Pons (tissue), 1 donor: ENCODE measurements at places on chromosomes 2 and 18.

DNA sequence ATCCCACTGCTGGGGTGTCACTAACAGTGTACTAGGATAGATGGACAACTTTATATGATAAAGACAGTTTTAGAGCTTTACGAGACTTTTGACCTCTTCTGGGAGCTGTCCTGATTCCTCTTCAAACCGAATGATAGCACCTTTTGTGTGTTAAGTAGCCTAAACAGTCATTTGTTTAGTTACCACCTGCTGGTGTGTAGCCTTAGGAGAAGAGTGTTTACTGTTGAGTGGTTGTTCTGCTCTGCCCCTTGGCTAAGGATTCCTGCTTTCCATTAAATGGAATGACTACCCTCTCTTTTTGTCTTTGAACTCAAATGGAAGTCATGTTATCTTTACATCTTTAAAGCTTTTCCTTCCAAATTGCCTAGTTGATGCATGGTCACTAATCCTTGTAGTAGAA is 28.0 kb upstream of the MGAT5 start:
- no peak for DNase-seq

- DNase-seq: no peak
Measured at GRCh38 chr2:64607381-64608304, 46.1 kb downstream of the SERTAD2 start.

DNA sequence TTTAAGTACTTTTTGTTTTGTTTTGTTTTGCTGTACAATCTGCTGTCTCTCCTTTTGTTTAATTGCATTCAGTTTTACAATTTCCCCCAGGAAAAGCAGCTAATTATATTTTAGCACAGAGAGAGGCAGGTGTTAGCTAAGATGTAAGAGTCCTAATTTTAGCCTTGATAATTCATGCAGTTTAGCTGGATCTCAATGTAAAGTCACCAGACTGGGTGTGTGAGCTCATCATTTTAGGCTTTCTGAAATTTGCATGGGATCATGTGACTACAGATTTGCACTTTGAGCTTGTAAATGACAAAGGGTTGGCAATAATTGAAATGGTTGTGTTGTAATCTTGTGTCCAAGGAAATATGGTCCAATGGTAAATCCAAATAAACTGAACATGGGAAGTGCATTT is 68.5 kb downstream of the ETAA1 start:
- no peak for DNase-seq

DNA sequence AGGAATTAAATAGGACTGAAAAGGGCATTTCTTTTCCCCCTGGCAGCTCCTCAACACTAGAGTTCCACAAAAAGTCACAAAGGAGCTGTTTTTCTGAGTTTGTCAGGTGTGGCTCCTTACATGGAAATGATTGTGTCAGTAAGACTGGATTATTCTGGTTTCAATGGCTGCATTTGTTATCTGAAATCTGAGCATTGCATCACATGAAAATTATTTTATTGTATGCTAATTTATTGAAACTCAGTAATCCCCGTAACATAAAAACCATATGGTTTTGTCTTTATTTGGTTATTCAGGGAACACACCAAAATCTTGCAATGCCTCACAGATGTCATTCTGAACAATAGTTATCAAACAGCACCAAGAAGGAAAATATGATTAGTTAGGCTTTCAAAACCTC is 439.7 kb upstream of the TNP1 start:
- no peak for DNase-seq

- peak; percentile 86 for DNase-seq
Measured at GRCh38 chr18:67199993-67200617, 316.4 kb downstream of the DSEL start.

DNA sequence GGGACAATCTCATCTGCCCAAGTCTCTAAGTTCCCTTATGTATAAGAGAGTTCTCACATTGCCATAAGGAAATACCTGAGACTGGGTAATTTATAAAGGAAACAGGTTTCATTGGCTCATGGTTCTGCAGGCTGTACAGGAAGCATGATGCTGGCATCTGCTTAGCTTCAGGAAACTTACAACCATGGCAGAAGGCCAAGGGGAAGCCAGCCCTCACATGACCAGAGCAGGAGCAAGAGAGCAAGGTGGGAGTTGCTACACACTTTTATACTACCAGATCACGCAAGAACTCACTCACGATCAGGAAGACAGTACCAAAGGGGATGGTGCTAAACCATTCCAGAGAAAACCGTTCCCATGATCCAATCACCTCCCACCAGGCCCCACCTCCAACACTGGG is 73.9 kb downstream of the PRKRA start:
- DNase-seq: no peak

DNA sequence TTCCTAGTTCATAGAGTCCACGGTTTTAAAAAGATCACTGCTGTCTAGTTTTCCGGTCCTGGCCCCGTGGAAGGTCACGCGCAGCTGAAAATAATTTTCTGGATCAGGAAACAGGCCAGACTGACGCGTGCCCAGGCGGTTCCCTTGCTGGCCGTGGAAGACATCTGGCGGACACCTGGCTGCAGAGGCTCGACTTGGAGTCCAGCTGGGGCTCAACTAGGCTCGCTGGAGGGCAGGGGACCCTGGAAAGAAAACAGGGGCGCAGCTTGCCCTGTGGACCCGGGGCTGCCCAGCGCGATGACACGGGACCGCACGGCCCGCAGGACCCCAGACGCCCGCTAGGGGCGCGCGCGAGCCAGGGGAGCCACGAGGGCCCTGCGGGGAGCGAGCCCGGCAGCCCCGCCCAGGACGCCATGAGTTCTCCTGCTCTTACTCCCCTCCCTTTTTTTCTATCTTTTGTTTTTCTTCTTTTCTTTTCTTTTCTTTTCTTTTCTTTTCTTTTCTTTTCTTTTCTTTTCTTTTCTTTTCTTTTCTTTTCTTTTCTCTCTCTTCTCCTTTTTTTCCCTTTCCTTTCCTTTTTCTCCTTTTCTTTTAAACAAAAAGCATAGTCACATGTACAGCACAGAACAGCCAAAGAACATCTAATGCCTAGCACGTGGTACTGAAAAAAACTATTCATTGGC is 43.2 kb upstream of the UBE2F start:
- no peak for DNase-seq

DNA sequence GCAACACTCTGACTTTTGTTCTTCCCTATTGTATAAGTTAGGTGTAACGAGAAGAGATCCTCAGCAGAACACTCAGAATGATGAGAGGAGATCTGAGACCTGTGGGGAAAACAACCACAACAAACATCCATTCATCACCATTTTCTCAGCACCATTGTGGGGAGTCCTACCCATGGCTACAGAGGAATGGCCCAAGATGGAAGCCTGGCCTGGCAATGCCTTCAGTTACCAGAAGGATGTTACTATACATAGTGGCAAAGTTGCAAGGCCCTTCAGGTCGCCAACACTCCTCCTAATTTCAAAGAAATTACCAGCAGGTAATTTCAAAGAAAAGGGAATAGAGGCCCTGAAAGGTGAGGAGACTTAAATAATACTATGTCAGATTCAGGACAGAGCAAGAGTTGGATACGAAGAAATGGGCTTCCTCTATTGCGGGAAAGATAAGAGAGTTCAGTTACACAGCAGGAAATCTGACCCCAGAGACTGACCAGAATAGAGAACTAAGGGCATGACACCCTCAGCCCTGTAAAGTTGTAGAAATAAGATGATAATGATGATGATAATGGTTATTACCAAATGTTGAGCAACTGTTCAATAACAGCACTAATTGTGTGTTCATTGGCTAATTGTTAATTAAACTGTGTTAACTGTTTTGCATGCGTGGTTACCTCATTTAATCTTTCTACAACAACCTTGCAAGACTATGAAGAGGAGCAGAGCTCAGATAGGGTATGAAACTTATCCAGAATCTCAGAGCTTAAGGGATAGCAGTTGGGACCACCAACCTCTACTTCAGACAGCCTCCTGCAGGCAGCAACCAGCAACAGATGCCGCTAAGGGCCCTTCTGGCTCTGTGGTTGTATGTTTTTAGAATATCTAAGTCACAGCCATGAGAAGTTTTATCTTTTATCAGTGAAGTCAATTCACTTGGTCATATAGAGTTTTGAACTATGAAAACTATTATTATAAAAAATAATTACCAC is 37.5 kb downstream of the DHRS9 start:
- DNase-seq: no peak

- no peak for DNase-seq
Measured at GRCh38 chr2:95359501-95359930, 43.0 kb upstream of the FAHD2A start.

GRCh38 chr2:82000606-82001005 is 1696.1 kb upstream of the LRRTM1 start:
- no peak for DNase-seq

GRCh38 chr2:191012845-191013681 is 908 bp downstream of the STAT1 start:
- DNase-seq: no peak

DNA sequence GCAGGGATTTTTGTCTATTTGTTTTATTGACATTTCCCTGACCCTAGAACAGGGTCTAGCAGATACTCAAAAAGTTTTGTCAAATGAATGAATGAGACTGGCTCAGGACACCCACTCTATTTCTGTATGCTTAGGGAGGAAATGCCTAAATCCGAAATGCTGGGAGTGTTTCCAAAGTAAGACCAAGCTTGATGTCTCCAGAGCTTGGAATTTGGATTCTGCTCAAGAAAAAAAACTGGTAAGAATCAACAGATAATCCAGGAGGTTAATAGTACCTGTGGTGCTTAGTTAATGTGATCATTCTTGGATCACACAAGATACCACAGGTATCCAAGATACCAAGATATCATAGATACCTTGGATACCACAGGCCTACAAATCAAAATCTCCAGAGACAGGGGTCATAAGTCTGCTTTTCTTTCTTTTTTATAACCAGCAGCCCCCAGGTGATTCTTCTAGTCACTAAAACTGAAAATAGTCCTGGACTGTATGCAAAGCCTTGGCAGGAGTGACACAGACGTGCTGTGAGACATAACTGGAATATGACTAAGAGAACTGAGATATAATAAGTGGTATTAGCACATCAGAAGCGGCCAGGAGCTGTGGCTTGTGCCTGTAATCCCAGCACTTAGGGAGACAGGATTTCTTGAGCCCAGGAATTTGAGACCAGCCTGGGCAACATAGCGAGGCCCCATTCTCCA is 39.9 kb upstream of the SP3 start:
- DNase-seq: no peak

DNA sequence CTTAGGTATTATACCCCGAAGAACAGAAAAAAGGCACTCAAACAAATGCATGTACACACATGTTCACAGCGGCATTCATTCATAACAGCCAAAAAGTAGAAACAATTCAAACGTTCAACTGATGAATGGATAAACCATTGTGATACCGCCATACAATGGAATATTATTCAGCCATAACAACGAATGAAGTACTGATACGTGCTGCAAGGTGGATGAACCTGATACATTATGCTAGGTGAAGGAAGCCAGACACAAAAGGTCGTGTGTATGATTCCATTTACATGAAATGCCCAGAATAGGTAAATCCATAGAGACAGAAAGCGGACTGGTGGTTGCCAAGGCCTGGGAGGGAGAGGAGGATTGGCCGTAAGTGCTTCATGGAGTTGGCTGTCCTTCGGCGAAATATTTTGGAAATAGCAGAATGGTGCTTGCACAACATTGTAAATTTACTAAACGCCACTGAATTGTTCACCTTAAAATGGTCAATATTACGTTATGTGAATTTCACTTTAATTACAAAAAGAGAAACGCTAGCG is 750 bp upstream of the RMP24 start:
- DNase-seq: no peak

DNA sequence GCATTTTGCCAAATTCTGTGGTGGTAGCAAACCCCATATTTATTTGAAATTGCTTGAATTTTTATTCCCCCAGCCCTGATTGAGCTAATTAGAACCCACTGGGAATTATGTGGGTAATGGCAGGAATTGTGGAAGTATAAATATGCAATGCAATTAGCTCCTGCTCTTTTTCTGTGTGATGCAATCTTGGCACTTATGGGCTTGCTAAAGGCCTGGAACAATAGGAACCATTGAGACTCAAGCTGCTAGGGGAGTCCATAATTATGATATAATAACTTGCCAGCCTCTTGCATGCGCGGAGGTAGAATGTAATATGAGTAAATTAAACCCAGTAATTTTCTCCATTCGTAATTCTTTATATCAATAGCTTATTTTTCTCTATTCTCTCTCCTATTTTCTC is 267.6 kb upstream of the THSD7B start:
- DNase-seq: no peak

- no peak for DNase-seq
Measured at GRCh38 chr2:98027538-98027937, 31.8 kb upstream of the TMEM131 start.

DNA sequence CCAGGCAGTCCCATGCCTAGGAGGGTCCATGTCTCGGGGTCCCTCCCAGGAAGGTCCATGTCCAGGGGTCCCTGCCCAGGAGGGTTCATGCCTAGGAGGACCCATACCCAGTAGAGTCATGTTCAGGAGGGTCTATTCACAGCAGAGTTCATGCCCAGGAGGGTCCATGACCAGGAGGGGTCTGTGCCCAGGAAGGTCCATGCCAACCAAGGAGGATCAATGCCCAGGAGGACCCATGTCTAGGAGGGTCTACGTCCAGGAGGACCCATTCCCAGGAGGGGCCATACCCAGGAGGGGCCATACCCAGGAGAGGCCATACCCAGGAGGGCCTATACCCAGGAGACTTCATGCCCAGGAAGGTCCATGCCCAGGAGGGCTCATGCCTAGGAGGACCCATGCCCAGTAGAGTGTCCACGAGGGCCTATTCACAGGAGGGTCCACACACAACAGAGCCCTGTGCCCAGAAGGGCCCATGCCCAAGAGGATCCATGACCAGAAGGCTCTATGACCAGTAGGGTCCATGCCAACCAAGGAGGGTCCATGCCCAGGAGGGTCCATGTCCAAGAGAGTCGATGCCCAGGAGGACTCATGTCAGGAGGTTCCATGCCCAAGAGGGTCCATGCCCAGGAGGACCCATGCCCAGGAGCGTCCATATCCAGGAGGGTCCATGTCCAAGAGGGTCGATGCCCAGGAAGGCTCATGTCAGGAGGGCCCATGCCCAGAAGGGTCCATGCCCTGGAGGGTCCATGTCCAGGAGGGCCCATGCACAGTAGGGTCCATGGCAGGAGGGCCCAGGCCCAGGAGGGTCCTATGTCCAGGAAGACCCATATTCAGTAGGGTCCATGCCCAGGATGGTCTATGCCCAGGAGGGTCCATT is 10.1 kb downstream of the GPR35 start:
- DNase-seq: no peak

- DNase-seq: no peak
Measured at GRCh38 chr2:235311044-235311443, 182.8 kb upstream of the AGAP1 start.

DNA sequence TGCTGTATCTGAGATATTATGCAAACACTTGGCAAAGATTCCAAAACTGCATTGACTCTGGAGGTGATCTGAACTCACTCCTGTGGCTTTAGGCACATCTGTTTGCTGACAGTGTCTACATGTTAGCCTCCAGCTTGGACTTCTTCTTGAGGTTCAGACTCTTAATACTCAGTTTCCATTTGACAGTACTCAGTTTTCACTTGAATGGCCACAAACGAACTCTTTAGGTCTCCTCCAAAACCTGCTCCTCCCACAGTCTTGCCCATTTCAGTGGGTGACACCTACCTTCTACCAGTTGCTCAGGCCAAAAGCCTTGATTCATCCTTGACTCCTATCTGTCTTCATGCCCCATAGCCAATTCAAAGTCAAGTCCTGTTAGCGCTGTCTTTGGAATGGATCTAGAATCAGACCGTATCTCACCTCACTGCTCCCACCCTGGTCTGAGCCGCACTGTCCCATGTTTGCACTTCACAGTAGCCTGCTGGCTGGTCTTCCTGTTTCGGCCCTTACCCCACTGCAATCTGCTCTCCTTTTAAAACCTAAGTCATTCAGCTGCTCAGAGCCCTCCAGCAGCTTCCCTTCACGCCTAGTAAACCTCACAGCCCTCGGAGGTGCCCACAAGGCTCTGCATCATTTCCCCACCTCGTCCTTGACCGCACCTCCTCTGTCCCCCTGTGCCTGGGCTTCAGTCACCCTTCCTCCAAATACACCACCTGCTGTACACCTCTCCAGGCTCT is 10.5 kb downstream of the ATG16L1 start:
- no peak for DNase-seq
